Inflammatory macrophage treated with lipopolysaccharide for 1 hour (primary cell): ENCODE measurements at places on chromosomes 16 and 17.

DNA sequence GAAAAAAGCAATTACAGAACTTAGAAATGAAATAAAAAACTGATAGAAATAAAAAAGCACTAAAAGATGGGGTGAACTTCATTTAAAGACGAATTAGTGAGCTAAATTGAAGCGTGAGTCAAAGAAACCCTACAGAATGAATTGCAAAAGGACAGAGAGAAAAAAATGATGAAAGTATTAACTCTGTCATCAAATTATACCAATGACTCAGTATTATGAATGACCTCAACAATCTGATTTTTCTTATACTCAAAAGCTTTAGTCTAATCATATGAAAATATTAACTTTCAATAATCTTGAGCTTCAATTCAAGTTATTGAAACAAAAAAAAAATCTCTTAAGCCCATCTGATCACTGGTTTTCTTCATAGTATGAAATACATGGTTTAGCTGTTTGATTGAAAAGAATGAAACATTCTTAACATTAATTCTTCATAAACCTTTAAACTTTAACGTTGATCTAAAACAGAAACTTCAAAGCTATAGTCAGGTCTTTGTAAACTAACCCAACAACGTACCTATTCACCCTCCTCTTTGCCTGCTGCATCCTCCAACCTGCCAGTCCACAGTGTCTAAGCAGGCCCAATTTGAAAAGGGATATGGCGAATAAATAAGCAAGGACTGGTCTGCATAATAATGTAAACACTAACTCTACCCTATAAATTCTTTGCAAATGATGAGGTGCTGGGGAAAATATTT lies 6.6 kb downstream of the ABCA5 start:
- no peak for DNase-seq

GRCh38 chr16:22189473-22190080 lies 16.5 kb upstream of the EEF2K start:
- DNase-seq = no peak

DNA sequence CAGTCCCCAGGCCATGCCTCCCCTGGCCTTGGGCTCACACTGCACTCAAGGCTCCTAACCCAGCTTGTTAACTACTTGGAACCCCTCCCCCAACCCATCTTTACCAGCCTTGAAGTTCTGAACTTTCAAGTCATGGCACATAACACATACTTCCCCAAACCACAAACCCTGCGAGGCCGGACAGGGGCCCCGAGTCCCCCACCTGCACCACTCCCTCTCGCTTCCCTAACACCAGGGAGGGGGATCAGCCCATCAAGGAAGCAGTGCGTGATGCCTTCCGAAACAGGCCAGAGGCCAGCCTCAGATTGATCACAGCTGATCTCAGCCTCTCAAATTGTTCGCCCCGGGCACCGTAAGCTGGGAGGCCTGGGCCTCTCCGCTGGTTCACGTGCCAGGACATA lies 3.0 kb upstream of the NLRC3 start:
- no peak for DNase-seq

DNA sequence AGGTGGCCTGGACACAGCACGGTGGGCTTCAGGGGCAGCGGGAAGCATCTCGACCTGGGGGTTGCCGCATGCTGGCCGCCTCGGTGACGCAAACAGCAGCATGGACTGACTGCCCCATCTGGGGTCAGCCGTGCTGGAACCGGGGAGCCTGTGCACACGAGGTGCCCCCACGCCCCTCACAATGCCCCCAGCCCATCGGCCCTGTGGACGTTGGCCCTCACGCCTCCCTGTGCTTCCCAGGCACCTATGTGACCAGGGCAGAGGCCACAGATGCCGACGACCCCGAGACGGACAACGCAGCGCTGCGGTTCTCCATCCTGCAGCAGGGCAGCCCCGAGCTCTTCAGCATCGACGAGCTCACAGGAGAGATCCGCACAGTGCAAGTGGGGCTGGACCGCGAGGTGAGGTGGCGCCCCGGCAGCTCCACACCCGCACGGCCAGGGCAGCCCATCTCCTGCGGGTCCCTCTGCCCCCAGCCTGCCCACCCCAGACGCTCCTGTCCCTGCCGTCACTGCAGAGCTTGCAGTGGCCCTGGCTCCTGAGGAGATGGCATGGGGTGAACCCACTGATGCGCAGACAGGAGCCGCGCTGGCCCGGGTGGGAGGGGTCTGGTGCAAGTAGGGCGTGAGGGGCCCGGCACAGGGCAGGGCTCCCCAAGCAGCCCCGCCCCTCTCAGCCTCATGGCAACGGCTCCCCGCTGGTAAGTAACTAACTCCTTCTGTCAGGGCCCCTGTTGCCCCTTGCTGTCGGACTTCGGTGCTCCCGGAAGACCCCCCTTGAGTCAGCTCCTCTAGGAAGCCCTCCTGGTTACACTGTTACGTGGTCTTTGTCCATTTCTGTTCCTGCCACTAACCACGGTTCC lies 13.6 kb downstream of the CDH15 start:
- no peak for DNase-seq

GRCh38 chr16:35733971-35734702 lies 2274.7 kb downstream of the TP53TG3F start:
- no peak for DNase-seq

DNA sequence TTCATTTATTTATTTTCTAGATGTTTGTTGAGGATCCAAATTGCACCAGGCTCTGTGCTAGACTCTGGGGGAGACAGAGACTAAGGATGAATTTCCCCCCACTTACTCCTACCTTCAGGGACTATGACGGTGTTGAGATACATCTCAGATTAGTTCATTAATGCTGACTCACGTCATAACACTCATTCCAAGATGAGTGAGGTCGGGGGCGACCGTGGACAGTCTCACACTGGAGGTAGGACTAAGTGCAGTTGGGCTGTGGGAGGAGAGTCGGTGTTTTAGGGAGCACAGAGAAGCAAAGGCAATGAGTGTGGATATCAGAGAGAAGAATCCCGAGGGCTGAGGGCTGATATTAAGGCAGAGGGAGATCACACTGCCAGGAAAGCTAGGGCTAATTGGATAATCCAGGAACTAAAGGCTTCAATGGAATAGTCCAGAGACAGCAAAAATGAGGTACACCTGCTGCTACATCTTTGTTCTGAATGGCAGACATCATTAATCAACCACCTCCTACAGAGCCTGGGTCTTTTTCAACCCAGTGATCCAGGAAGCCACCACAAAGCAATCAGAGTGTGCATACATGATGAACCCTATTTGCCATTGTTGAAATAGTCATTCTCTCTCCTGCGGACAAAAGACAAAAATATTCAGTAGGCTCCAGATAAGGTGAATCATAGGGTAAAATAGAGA lies 38.6 kb upstream of the CACNG4 start:
- no peak for DNase-seq

- no peak for DNase-seq
Measured at GRCh38 chr17:28487881-28488532, 14.6 kb downstream of the SLC13A2 start.

GRCh38 chr17:43146649-43147048 lies 21.5 kb upstream of the BRCA1 start:
- DNase-seq = no peak

DNA sequence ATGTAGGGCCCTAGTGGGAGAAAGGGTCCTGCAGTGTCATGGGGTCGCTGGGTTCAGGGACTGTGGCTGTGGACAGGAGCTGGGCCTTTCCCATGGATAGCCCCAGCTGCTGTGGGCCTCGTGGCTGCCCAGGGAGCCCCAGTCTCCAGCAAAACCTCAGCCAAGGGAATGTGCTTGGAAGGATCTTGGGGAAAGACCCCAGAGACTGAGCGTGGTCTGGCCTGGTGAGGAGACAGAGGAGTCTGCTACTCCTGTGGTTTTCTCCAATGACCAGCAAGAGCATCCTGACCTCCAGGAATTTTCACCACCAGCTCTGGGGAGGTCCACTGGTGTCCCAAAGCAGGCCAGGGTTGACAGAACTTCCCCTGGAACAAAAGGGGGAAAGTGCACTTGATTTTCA lies 42.3 kb downstream of the RNF112 start:
- no peak for DNase-seq

DNA sequence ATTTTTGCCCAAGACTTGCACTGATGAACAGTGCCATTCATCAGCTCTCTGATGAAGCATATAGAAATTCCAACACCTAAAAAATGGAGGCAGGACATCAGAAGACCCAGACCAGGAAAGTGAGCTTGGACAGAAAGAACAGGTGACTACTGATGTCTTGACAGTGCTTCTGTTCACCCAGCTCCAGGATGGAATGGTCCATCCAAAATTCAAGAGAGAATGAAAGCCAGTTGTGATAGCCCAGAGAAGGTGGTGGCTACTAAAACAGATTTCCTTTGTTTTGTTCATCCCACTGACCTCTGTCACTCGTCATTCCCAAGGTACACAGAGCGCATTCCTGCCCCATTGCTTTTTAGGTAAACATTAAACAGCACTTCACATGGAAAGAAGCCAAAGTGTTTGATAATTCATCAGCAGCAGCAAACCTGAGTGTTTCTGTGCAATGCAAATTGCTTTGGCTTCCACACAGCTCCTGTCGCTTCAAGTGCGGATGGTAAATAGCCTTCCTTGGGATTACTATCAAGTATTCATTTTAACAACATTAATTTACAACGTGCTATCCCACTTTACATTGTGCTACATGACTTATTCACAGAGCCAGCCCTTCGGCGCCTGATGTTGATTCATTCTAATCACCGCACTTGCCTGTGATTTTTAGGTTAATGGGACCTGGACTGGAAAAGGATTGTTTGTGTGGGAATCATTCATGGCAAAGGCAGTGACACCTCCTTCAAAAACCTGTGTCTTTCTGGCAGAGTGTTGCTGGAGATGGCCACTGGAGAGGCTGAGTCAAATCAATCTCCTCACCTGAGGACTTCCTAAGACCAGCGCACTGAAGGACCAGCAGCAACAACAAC lies 65.1 kb upstream of the TOX3 start:
- no peak for DNase-seq

DNA sequence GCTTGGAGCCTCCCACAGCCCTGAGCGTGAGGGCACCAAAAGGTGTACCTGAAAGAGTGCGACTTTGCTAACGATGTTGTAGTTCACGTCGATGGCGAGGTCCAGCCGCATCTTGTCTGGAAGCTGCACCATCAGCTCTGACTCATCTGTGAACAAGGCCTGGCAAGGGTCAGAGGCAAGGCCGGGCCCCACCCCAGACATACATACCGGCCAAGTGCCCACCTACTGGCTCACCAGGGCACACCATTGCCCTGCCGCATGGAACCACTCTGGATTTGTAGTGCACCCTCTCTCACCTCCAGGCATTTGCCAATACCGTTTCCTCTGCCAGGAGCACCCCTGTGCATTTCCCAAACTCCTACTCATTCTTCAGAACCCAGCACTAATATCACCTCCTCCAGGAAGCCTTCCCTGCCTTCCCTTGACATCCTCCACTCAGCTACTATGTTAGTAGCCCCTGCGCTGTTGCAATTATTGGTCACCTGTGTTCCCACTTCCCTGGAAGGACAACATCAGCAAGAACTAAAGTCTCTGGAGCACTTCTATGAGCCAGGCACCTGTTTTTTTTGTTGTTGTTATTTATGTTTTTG lies 69.4 kb downstream of the CNGB1 start:
- no peak for DNase-seq

- DNase-seq = no peak
Measured at GRCh38 chr17:82152556-82153294, 54.7 kb upstream of the FASN start.

DNA sequence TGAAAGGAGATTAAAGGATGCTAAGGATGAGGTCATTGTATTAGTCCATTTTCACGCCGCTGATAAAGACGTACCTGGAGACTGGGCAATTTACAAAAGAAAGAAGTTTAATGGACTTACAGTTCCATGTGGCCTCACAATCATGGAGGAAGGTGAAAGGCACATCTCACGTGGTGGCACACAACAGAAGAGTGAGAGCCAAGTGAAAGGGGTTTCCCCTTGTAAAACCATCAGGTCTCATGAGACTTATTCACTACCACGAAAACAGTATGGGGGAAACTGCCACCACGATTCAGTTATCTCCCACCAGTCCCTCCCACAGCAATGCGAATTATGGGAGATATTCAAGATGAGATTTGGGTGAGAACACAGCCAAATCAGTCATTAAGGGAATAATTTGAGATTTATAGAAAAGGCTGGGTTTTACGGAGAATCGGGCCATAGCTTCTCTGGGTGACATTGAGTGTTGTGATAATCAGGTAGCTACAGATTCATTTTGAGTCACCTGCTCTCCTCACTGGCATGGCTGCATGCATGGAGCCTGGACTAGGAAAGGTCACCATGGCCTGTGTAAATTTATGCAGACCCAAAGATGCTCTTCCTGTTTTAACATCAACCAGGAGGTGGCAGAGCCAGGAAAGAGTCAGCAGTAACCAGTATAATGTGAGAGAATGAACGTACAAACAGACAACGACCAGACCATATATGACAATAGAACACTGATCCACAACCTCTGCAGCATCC lies 40.5 kb upstream of the DYNLRB2 start:
- no peak for DNase-seq

DNA sequence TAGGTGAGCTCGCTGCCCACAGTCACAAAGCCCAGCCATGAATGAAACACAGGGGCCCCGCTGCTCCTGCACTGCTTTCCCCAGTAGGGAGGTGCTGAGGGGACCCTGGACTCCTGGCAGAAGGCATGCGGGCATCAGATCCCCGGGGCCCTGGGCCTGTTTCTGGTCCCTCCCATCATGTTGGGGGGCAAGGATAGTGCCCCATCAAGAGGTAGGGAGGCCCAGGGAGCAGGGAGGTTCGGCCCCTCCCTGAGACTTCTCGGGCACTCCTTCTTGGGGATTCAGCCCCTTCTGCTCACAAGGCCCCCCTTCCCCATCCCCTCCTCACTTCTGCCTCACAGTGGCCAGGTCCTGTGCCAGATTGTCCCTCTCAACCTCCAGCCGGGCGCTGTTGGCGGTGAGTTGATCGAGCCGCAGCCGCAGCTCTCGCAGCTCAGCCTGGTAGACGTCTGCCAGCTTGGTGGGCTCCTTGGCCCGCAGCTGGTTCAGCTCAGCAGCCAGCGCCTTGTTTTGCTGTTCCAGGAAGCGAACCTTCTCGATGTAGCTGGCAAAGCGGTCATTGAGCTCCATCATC lies 515 bp downstream of the GFAP start:
- no peak for DNase-seq

DNA sequence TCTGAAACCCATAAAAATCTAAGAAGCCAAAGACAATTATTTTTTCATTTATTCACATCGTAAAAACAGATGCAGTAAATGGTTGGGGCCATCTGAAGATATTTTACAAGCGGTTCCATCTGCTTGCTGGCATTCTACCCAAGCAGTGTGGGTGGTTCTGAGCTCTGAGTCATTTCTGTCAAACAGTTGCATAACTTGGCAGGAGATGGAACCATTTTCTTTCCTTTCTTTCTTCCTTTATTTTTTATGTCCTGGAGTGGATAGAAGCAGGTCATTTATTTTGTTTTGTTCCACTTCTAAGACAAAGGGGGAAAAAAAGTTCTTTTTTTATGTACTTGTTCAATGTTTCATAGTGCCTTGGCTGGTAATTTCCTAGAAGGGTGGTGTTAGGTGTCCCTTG lies 1151.9 kb upstream of the GOT2 start:
- peak; percentile 6 for DNase-seq
